ENCODE measurements at places on chromosomes 1 and 21.

DNA sequence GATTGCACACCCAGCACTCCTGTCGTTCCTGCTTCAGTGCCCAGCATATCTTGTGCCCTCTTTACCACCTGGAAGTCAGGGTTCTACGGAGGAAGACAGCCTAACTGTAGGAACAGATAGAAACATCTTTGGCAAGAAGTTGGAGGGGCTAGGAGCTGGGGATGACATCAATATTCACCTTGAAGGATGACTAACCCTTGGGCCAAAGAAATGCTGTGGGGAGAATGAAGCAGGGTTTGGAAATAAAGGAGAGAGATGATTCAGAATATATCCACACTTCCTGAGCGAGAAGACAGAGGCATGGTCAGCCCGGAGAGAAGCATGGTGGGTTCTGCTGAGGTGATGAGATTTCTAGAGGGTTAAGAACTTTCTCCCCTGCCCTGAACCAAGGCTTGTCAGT lies 4.6 kb upstream of the NKAIN1 start:
- no peak for DNase-seq

GRCh38 chr1:5914676-5915365 lies 77.4 kb downstream of the NPHP4 start:
- no peak for DNase-seq

DNA sequence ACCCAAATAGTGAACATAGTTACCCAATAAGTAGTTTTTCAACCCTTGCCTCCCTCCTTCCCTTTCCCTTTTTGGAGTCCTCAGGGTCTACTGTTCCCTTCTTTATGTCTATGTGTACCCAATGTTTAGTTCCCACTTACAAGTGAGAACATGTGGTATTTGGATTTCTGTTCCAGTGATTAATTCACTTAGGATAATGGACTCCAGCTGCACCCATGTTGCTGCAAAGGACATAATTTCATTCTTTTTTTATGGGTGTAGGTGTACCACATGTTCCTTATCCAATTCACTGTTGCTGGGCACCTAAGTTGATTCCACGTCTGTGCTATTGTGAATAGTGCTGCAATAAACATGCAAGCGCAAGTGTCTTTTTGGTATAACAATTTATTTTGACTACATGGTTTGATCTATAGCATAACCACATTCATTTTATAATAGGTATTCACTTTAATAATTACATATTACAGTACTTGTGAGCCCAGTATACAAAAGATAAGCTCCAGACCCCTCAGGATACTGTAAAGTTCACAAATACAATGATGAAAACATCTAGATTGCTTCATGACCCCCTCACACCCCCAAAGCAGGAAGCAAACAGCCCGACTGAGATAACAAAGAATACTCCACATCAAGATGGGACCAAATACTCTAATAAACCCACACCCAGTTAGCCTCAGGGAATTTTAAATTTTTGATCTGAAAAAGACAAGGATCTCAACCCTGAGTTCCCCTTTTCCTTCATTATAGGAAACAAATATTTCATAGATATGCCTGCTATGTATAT lies 45.3 kb downstream of the PUM1 start:
- no peak for DNase-seq

DNA sequence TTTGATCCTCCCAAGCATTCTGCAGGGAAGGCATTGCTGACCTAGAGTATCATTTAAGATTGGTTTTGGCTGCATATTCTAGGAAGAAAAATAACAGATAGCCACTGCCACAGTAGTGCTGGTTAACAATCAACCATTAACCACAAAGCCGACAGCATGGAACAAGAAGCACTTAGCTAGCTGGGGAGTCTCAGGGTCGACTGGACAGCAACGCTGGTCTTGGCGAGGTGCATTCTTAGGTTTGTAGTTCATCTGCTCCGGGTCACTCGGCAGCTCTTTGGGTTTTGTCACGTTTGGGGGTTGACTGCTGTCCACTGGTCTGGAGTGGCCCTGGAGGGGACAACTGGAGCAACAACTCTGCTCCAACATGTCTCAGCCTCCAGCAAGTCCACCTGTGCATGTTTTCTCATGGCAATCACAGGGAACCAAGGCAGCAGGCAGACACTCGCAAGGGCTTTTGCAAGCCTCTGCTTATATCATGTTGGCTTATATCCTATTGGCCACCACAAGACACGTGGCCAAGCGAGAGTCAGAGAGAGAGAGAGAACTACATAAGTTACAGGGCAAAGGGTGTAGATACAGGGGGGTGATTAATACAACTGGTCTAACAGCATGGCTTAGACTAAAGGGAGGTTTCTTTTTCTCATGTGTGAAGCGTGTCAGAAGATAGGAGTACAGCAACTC lies 99.5 kb downstream of the LACTBL1 start:
- no peak for DNase-seq

GRCh38 chr1:218671573-218671972 lies 326.4 kb downstream of the TGFB2 start:
- no peak for DNase-seq

GRCh38 chr1:206493279-206493678 lies 14.1 kb upstream of the RASSF5 start:
- no peak for DNase-seq

DNA sequence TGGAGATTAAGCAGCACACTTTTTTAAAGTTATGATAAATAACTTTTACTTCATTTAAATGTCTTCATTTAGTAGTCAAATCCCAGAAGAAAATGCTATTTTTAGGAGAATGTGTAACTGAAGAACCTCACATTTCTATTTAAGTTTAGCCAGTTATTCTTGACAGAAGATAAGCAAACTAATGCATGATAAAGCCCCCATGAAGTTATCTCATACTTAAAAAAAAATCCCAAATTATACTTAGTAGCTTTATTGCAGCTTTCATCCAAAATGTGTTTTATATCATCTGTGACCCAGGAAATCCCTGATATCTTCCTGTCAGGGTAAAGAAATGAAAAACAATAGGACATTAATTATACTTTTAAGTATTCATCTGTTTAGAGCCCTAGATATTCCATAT lies 124.8 kb upstream of the SYT6 start:
- no peak for DNase-seq

GRCh38 chr21:46363698-46364097 lies 39.7 kb downstream of the PCNT start:
- DNase-seq = no peak

- no peak for DNase-seq
Measured at GRCh38 chr1:161872506-161872905, 106.4 kb downstream of the ATF6 start.

DNA sequence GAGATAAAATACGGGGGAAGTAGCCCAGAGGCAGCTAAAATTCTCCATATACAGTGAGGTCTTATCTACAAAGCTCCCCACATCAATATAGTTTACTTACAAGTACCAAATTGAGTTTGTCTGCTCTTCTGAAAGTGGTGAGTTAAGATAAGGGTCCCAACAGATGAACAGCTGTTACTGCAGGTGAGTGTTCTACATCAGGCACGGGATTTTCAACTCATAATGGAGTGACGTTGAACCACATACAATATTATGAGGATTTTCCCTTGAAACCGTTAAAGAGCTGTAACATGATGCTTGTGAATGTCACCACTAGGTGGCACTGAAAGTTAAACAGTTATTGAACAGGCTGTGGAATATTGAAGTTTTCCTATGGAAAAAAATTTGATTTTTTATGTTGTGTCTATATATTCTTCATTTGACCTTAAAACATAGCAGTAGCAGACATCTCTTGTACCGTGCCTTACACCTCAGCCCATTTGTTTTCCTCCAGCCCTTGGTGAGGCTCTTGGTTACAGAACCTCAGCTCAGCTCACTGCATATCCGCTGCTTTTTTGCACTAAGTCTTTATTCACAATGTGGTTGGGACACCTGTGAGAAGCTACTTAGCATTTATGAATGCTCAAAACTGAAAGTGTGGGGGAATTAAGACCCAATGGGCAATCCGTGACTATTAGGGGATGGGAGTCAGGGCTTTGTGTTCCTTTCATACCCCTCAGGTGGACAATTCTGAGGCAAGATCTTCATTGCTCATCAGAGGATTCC lies 23.2 kb downstream of the CD1D start:
- DNase-seq = peak; percentile 30
